ENCODE measurements at places on chromosomes 4 and X.

DNA sequence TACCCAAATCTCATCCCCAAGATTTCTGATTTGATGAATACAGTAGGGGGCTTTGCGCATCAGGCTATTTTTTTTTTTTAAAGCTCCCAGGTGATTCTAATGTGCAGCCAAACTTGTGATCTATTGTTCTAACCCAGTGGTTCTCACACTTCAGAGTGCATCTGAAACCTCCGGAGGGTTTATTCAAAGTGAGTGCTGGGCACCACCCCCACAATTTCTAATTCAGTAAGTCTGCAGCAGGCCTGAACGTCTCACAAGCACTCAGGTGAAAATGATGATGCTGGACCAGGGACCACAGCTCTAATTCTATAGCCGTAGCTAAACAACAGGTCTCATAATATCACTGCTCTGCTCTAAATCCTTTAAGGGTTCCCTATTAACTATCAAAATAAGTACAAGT, 211.4 kb downstream of the FMR1NB start:
- DNase-seq: no peak

- no peak for DNase-seq
These were observed 24.5 kb downstream of the ZNF41 start for GRCh38 chrX:47458528-47458927.

GRCh38 chrX:39682778-39683177, 415.0 kb downstream of the BCOR start:
- no peak for DNase-seq

- DNase-seq: no peak
These were observed 225.9 kb upstream of the CASK start for GRCh38 chrX:42149281-42149680.

DNA sequence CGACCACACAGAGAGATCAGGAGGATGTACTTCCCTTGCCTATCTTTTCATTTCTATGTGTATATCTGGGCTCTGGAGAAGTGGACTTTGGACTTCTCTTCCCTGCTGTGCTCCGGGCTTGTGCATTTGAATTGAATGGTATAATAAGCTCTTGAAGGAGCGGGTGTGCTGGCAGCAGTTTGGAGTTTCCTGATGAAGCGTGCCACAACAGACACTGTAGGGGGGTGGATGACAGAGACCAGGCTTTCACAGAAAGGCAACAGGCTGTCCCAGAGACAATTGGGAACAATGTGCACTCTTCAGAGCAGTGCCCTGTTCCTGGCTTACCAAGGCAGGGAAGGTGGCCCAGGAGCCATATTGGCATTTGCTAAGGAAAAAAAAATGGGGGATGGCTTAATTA, 170.1 kb downstream of the FRMPD4 start:
- DNase-seq: no peak

DNA sequence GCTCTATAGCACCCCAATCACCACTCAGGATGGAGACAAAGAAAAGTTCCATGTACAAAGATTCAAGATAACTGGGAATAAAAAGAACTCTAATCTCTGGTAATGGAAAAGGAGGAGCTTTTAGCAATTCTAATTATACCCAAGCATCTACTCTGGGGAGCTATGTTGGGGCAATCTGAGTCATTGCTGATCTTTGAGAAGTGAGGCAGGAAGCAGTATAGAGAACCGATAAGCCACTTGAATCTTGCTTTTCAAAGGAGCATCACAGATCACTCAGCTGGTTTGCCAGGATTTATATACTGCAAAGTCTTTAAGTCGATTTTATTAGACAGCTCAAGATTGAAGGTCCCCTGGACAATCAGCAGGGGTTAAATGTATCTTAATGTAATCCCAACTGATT, 220.0 kb downstream of the ENOX2 start:
- DNase-seq: no peak

DNA sequence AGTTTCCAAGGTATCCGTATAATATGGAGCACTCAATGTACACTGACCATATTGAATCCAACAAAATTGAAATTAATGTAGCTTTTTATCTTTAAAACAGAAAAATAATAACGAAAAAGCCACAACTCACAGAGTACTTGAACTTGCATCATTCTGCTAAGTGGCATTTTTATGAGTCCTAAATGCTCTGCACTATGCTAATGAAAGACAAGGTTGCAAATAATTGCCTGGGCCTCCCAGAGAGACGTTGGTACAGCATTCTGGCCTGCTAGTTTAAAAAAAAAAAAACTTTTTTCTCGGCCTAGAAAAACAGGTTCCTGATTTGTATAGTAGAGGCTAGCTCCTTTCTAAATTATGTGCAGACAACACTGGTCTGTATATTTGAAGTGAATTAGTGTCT, 4.3 kb upstream of the FAM9B start:
- no peak for DNase-seq

DNA sequence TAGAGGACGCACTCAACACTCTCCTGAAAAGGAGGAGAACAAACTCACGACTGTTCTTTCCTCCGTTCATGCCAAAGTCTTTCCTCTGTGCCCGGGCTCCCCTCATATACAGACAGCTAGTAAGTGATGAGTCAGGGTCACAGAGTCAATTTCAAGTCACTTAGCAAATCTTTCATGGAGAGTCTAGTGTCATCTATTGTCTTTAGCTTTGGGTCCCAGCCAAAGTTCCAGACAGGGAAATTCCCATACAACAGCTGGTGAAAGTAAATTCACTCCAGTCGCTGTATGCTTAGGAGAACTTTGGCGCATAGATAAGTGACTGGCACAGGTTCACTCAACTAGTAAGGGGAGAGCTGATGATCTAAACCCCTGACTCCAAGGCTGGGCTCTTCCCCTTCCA, 226.5 kb downstream of the MID1 start:
- no peak for DNase-seq

DNA sequence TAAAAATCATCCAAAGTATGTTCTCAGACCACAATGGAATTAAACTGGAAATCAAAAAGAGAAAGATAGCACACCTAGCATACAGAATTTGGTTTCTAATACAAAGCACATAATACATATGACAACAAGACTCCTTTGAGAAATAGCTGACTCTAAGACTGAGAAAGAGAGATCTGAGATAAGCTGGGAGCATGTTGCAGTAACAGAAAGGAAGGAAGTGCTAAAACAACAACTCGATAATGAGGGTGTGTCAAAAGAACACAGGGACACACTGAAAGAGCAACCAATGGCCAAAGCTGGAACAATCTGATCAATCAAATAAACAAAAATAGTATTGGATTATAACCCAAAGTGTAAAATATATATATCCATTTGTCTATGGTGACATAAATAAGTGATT, 586.6 kb downstream of the C4orf33 start:
- no peak for DNase-seq

- no peak for DNase-seq
These were observed 175.8 kb downstream of the COMMD8 start for GRCh38 chr4:47287735-47288134.

DNA sequence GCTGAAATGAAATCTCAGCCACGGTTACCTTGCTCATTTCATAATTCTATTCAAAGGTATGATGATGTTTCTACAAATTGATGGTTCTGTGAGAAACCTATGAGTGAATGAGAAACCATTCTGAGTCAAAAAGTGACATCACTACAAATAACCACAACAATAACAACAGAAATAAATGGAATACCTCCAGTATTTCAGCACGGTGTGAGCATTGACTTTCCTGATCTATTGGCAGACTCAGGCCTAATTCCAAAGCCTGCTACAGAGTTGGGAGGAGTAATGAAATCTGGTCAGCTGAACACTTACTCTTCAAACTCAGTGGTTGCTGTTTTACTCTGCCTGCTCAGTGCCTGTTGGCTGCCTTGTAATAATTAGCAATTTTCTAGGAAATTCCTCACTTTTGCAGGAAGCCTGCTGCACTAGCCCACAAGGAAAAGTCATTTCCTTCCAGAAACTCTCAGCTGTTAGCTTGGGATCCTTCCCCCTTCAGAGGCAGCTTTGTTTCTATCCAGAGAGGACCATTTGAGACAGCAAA, 18.8 kb upstream of the SYNPO2 start:
- no peak for DNase-seq

- no peak for DNase-seq
These were observed 262.7 kb downstream of the RCHY1 start for GRCh38 chr4:75251547-75251946.
